ENCODE measurements at places on chromosomes 12 and 14.

- DNase-seq, result no peak
Measured at GRCh38 chr14:89486961-89487360, 69.9 kb upstream of the FOXN3 start.

DNA sequence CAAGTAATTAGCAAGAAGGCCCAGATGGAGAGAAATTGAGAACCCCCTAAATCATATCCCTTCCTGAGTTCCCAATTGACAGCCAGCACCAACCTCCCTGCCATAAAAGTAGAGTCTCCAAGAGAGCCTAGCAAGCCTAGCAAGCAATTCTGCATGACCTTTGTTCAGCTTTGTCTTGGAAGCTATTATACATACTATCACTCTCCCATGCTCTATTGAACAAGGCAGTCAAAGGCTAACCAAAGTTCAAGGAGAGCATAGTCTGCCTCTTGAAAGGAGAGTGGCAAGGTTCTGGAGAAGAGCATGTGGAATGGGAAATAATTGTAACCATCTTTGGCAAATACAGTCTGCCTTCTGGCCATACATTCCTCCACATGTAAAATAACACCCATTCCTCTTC, 7.8 kb downstream of the ACOT4 start:
- no peak for DNase-seq

DNA sequence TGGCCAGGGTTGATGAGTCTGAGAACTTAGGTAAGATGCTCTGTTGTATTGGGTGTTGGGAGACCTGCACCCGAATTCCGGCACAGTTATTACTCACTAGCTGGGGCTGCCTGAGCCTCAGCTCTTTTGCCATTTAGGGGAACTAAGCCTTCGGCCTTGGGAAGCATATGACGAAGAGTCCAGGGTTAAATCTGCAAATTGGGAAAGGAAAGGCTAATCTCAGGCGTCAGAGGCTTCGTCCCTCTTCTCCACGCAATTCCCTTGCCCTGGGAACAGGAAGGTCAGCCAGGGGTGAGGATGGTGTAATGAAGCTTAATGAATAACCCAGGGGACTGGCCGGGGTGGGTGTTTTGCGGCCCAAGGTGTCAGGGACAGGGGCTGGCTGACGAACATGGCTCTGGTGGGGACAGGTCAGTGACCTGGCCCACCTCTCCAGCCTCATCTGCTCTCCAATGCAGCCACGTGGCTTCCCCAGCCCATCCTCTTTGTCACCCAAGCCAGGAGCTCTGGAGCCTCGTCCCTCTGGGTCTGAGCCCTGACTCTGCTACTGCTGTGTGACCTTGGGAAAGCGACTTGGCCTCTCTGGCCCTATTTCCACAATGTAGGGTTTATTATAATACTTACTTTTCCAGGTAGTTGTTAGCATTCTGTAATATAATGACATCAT, 3.8 kb upstream of the SDSL start:
- no peak for DNase-seq

DNA sequence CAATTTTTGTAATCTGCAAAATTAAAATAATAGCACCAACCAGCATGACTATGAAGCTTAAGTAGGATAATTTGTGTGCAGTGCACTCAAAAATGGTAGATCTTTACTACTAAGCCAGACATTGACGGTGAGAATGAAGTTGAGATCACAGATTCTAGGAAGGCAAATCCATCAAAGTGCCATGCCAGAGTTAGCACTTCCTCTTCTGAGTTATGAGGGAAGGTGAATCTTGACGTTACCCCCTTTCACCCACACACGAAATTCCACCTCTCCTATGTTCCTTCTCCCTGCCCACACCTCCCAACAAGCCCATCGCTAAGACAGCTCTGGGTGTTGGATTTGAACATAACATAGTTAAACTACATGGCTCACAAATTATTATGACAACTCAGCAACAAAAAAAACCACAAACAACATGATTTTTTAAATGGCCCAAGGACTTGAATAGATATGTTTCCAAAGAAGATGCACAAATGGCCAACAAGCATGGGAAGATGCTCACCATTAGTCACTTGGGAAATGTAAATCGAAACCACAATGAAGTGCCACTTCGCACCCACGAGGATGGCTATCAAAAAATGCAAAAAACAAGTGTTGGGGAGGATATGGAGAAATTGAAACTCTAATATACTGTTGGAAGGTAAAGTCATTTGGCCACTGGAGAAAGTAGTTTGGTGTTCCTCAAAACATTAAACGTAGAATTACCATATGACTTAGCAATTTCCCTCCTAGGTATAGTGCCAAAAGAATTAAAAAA, 119.3 kb upstream of the RAP1B start:
- no peak for DNase-seq

- no peak for DNase-seq
Measured at GRCh38 chr14:95664066-95664465, 22.2 kb upstream of the TCL1B start.

GRCh38 chr14:28542040-28542439, 224.5 kb upstream of the FOXG1 start:
- no peak for DNase-seq

- no peak for DNase-seq
Measured at GRCh38 chr12:68389305-68389704, 57.1 kb upstream of the MDM1 start.
